ENCODE measurements at places on chromosomes 11 and 22.

DNA sequence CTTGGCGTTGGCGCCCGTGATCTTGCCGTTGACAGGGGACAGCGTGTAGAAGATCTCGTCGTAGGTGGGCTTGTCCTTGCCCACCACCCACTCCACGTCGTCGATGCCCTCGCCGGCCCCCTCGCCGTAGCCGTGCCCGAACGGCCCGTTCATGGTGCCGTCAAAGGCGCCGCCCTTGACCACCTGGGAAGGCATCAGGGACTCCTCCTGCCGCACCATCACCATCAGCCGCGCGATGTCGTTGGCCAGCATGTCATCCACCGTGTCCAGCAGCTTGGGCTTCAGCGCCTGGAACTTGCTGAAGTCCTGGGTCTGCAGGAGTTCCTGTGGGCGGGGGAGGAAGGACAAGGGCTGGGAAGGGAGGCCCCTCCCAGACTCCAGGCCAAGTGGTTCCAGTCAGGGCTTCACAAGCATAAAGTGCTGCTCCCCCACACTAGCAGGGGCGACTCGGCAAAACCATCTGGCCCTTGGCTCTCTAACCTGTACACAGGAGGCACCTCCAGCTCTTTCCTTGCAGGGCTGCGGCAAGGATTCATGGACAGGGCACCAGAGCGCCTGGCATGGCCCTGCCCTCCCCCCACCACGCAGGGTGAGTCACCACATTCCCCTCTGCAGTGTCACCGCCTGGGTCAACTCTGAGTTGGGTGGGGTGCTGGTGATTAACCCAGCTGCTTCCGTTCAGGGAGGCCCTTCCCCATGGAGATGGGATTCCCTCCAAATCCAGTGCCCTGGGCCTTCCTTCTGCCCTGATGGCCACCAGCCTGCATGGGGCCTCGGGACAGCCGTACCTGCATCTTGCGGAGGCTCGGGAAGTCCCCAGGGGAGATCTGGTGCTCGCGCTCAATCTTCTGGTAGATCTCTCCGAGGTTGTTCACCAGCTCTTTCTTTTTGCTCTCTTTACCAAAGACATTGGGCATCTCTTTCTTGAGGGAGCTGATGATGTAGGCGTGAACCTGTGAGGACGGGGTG lies 10.4 kb upstream of the CDC42BPG start:
- DNase-seq: peak; percentile 91

GRCh38 chr11:7208391-7208790 lies 43.3 kb upstream of the SYT9 start:
- no peak for DNase-seq

DNA sequence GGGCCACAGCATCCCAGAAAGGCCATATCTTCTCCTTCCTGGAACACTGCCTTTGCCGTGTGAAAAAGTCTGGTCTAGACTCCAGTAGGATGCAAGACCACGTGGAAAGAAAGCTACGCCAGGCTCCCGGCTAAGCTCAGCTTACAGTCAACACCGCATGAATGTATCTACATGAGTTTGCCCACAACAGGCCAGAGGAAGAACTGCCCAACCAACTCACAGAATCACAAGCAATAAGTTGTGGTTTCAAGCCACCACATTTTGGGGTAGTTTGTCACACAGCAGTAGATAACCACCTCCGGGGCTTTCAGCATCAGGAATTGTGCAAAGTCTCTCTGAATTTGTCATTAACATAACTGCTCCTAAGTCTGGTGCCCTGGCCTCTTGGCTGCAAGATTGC lies 27.3 kb downstream of the HSPA8 start:
- DNase-seq: no peak

DNA sequence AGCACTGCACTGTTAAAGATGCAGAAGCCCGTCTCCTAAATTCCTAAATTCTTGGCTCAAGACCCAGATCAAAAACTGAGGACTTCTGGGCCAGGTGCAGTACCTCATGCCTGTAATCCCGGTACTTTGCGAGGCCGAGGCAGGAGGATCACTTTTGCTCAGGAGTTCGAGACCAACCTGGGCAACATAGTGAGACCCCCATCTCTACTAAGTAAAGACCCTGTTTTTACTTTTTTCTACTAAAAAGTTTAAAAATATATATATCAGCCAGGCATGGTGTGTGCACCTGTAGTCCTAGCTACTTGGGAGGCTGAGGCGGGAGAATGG lies 29.7 kb downstream of the PDGFB start:
- no peak for DNase-seq

GRCh38 chr22:48707763-48708557 lies 1119.7 kb downstream of the BRD1 start:
- DNase-seq: no peak

DNA sequence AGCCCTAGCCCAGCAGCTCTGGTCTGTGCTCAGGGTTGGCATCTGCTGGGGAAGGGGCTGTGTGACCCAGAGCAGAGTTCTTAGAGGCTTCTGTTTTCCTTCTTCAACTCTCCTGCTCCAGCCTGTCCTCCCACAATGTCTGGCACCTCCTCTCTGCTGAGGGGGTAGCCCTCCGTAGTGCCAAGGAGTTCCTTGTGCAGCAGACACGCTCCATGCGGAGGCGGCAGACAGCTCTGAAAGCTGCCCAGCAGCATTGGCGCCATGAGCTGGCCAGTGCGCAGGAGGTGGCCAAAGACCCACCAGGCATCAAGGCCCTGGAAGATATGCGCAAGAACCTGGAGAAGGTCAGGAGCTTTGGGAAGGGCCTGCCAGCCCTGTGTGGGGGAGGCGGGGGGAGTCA lies 69.3 kb downstream of the CEP164 start:
- no peak for DNase-seq

GRCh38 chr11:126992804-126993111 lies 7.8 kb downstream of the KIRREL3 start:
- peak; percentile 74 for DNase-seq

- no peak for DNase-seq
Observed at GRCh38 chr11:131165036-131165435, 205.4 kb upstream of the NTM start.

DNA sequence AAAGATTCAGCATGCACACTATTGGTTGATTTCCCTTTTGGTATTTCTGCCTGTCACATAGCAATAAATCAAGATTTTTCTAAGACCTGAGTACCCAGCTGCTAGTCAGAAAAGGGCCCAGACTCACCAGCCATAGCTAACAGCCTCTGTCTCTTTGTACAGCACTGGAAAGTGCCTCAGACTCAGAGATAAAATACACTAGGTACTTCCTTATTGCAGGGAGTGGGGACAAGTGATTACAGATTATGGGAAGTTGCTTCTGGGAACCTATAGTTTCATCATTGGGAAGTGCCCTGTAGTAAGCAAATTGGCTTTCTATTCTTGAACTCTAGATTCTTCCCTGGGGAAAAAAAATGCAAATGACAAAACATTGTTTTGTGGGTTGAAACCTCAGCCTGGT lies at the start of gene CASP5:
Gene CASP5 (minus strand): TSS at position 166 of the 400 bp plus-strand sequence. CDS start 32 bp downstream, at position 134.
- no peak for DNase-seq

DNA sequence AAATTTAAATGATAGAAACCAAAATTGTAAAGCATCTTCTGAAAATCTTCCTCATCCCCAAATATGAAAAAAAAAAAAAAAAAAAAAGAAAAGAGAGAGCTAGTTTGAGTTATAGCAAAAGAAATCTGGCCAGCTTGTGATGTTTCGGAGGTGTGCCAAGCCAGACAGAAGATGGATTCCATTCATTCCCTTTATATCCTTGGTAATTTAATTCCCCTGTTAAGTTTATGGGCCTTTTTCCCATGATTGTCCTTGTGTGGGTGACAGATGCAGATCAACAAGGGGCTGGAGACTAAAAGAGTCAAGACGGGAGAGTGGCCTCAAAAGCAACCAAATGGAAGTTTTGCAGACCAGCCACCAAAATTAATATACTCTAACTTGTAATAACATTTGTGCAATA lies 47.6 kb upstream of the PARVA start:
- no peak for DNase-seq

- no peak for DNase-seq
Observed at GRCh38 chr11:119254239-119254638, 48.1 kb downstream of the CBL start.

DNA sequence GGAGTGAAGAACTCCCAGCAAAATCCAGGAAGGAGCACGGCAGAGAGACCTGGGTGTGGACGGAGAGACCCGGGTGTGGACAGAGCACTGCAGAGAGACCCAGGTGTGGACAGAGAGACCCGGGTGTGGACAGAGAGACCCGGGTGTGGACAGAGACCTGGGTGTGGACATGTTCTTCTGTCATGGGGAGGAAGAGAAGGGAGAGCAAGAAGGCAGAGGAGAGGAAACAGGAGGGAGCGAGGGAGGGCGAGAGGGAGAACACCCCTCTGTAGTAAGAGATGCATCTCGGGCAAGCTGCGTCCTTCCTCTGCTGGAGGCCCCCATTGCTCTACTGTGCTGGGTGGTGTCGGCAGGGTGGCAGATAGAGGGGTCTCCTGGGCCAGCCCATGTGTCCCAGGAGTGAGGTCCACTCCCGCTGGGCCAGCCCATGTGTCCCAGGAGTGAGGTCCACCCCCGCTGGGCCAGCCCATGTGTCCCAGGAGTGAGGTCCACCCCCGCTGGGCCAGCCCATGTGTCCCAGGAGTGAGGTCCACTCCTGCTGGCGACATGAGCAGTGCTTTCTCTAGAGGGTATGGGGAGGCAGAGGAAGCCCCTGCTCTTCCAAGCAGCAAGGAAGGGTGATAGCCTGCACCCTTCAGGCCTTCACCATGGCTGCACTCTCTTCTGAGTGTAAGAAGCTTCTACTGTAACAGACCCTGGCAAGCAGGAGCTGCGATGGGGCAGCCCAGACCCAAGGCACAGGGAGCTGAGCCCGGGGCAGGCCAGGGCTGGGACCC lies 934.2 kb downstream of the BRD1 start:
- DNase-seq: no peak

GRCh38 chr11:70059971-70060370 lies 18.1 kb upstream of the ANO1 start:
- no peak for DNase-seq

DNA sequence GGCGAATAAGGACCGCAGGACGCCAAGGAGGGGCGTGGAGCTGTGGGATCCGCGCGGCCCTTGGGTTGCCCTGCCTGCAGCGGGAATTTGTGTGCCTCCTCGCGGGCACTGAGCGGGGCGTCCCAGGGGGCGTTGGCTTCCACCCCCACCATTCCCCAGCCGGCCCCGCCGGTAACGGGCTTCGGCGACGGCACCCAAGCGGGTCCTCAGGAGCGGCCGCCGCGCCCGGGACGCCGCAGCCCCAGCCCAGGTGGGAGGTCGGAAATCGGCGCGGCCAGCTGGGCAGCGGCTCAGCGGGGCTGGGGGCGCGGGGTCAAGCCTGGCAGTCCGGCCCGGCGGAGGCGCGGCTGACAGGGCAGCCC lies 320 bp downstream of the CLTCL1 start:
- no peak for DNase-seq

DNA sequence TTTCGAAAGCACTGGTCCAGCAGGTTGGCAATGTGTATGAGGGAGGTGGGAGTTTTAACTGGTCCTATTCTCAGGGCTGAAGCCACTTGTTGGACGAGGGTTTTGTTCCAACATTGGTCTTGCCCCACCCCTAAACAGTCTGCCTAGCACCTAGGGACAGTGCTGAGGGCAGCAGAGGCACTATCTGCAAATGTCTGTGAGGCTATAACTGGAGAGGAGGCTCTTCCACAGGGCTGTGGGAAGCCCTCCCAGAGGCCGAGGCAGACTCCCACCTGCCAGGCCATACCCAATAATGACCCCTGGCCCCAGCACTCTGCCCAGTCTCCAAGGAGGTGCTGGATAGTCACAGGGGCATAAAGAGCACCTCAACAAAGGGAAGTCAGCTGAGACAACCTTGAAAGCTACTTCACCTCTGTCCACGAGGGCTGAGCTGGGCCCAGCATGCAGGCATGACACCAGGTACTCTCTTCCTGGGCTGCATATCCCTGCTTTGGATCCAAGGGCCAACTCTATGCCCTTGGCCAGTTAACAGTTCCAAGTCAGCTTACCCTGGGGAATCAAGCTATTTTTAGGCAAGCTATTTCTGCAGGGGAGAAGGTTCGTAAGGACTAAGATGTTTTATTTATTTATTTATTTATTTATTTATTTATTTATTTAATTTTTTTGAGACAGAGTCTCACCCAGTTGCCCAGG lies 40.2 kb upstream of the SLC25A1 start:
- no peak for DNase-seq

GRCh38 chr11:9150501-9150900 lies 59.1 kb upstream of the SCUBE2 start:
- peak; percentile 71 for DNase-seq

DNA sequence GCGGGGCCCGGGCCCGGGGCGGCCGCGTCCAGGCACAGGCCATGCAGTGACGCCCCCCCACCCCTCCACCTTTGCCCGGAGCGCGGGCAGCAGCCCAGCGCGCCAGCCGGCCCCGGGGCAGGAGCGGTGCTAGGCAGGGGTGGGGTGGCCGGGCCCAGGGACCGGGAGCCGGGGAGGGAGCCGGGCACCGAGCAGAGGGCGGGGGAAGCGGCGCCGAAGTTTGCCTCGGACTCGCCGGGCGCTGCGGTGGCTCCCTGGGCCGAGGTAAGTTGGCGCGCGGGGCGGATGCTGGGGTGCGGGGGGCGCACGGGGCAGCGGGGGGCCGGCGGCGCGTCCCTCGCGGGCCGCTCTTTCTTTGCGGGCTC lies 332 bp downstream of the TEAD1 start:
- no peak for DNase-seq

DNA sequence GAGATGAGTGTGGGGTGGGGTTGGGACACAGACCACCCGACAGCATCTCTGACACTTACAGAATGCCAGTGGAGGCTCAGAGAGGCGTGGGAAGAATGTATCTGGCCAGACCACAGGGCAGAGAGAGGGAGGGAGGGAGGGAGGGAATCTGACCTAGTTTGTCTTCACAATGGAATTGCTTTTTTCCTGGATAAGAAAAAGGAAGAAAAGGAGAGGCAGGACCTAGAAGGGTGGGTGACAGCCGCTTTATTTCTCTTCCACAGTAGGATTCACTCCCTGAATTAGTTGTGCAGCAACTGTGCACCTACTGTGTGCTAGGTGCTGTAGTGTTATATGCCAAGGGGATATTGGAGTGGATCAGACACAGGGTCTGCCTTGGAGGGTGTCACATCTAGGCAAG lies 3.7 kb downstream of the KCNK4 start:
- no peak for DNase-seq

- peak; percentile 5 for DNase-seq
Observed at GRCh38 chr11:78946945-78947902, 372.6 kb upstream of the NARS2 start.

- no peak for DNase-seq
Observed at GRCh38 chr11:116646191-116646590, 126.6 kb downstream of the BUD13 start.

GRCh38 chr22:47633111-47633510 lies 870.7 kb downstream of the TBC1D22A start:
- no peak for DNase-seq

All from HS-5 (cell line).